ENCODE measurements at places on chromosomes 5 and 9.
A peak's percentile ranks its signal among the peaks of the same experiment; 100 is the strongest.

DNA sequence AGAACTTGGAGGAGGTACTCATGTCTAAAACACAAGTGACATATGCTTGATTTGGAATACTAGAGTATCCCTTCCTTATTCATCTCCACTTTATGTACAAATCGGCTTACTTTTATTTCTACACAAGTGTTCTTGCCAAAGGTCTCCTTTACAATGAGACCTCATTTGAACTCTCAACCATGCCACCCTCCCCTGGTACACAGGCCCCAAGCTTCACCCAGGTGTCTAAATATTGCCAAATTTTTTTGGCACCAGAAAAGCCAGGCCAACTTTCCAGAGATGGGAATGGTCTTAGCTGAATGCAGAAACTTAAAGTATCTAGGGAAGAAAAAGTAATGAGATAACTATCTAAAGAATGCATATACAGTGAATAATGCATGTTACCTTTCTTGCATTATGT is 18.9 kb downstream of the LYSMD3 start:
- no peak for DNase-seq

DNA sequence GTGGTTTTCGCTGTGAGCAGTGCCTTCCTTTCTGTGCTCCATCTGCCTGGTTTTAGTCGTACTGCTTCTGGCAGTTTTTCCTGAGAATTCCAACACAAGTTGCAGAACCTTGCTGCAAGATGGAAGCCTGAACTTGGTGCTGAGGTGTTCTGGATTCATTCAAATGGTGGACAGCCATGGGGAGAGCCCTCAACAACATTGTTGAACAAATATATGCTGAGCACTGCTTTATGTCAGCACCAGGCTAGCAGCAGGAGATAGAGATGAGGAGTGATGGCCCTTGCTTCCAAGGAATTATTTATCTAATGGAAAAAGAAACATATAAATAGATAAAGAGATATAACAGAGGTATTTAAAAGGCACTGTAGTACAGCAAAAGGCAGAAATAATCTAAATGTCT is 7.3 kb upstream of the RPS6 start:
- DNase-seq: no peak

- no peak for DNase-seq
Observed at GRCh38 chr5:175861337-175862130, 9.8 kb upstream of the CPLX2 start.

DNA sequence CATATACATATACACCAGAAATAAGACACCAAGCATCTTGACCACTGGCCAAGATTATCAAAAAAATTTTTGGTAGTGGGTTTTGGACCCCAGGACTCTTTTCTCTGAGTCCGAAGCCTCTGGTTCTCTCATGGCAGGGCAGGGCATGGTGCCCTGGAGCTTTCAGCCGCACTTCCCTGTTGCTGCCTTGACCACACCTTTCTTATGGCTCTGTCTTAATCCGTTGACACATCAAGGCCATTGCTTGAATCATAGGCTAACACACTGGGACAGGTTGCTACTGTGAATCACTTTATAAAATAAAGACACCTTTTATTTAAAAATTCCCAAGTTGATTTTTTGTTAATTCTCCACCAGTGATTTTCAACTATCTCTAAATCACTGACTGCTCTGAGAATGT is 45.4 kb upstream of the CAST start:
- no peak for DNase-seq

- no peak for DNase-seq
Observed at GRCh38 chr5:148427370-148428042, 43.7 kb downstream of the FBXO38 start.

DNA sequence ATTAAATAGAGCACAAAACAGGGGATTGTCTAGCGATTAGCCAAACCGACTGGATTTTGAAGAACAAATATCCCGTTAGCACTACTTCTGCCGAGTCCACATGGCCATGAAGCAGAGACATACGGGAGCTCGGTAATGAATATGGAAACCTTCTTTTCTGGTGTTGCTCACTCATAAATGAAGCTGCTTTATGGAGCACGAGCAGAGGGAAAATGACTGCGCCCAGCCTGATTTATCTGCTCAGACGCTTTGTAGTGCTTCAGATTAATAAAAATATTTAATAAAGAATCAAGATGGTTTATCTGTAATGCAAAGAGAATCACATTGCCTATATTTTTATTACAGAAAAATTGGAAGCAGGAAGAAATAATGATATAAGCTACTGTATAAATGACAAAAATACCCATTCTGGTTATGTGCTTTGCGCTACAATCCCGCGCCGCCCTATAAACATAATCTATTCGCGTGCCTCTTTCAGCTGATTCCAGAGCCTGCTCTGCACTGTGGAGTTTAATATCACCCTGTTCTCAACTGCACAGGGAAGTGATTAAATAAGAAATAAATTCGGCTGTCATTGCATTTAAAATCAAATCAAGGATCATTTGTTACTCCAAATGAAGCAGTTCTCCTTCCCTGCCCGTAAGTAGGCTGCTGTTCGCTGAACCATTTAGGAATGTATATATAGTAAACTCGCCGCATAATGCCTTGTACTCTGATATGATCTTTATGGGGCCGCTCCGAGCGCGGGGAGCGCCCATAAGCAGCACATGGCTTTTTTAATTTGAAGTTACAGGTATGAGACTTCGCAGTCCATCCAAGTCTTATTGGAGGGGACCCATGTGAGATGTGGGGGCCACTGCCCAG is 22.3 kb upstream of the UBAC1 start:
- DNase-seq: no peak

DNA sequence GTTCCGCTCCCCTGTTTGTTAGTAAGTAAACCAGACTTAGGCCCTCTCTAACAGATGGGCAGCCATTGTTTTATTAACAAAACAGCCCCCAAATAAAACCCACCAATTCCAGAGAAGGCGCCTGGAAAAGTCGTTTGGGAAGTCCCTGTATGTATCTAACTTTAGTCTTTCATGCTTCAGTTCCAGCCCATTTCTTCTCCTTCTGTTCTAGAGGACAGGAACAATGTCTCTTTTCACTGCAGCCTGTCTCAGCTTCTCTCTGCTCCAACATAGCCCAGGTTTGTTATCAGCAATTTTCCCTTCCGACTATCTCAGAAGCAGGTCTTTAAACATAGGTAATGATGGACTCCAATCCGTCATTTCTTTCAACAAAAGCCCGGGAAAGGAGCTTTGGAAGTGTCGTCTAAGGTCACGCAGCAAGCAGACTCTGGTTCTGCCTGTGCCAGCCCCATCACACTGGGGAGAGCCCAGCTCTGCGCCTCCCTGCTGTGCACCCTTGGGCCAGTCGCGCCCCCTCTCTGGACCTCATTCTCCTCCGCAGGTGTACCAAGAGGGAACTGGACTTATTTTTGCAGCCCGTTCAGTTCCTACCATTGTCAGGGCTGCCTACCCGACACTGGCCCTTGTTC is 9.6 kb upstream of the AKNA start:
- DNase-seq: no peak

GRCh38 chr9:80410106-80410505 is 838.3 kb downstream of the TLE4 start:
- DNase-seq: peak; percentile 63

DNA sequence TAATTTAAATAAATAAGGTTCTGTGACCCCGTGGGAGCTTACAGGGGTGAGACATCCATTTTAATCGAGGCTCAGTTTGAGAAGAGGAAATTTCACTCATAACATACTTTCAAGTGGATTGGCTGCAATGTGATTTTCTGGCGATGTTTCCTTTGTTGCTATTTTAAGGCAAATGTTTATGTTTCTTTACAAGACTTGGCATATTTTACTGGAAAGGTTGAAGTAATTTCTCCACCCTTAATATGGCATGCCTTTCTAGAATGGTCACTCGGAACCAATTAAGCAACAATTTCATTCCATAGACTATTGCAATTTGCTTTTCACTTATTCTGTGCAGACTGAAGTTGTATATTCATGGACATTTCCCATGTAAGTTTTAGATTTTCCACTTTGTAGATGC is 438.0 kb upstream of the WWC1 start:
- DNase-seq: no peak

DNA sequence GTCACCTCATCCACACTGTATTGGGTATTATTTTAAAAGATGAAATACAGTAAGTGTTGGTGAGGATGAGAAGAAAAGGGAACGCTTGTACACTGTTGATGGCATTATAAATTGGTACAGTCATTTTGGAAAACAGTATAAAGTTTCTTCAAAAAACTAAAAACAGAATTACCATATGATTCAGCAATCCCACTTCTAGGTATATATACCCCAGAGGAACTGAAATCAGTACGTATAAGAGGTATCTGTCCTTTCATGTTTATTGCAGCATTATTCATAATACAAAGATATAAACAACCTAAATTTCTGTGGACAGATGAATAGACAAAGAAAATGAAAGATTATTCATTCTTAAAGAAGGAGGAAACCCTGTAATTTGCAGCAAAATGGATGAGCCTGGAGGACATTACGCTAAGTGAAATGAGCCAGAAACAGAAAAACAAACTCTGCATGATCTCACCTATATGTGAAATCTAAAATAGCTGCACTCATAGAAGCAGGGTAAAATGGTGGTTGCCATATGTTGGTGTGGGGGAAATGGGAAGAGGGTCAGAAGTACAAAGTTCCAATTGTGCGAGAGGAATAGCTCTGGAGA is 191.6 kb downstream of the TRIM36 start:
- DNase-seq: no peak

DNA sequence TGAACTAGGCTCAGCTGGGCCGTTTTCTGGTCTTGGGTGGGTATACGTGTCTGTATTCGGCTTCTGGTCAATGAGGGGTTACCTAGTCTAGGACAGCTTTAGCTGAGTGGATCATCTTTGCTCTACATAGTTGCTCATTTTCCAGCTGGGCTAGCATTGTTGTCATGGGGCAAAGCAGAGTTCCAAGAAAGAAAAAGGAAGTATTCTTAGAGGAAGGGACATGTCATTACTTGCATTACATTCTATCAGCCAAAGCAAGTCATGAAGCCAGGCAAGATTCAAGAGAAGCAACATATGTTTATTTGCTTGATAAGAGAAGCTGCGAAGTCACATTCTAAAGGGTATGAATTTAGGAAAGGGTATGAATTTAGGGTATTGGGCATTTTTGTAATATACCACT is 396.5 kb downstream of the ZNF608 start:
- no peak for DNase-seq

- no peak for DNase-seq
Observed at GRCh38 chr9:110455860-110456259, 118.2 kb upstream of the TXNDC8 start.

GRCh38 chr5:88509403-88509802 is 240.8 kb upstream of the TMEM161B start:
- no peak for DNase-seq

DNA sequence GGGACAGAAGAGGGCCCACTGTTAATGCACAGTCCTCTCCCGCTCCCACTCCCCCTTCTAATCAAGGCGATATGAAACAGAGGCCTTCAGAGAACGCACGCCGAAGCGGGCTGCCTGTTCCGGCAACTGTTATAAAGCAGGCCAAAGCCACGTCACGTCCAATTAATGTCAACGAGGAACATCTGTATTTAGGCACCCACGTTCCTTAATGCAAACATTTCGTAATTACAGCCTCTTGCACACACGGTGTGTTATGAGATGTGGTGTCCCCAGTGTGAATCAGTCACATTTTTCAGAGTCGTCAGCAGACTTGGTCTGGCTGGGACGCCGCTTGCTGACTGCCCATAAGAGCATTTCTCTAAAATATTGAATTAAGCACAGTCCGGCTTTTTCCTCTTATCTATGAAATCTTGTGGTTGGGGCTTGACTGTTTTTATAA is 339.0 kb downstream of the NSG2 start:
- DNase-seq: no peak

GRCh38 chr5:17120209-17120608 is 97.2 kb upstream of the BASP1 start:
- no peak for DNase-seq
